ENCODE measurements at places on chromosomes 4 and X. TPM values are rescaled to one million over a fixed set of nuclear protein-coding genes. Genes with fewer than 3 reads are reported as not detected.

The SMIM10 gene
- not detected for total RNA-seq

The FGB gene
- 0.56 TPM for total RNA-seq

The TKTL2 gene
- not detected for total RNA-seq

The FAM9B gene
- not detected for total RNA-seq

DNA sequence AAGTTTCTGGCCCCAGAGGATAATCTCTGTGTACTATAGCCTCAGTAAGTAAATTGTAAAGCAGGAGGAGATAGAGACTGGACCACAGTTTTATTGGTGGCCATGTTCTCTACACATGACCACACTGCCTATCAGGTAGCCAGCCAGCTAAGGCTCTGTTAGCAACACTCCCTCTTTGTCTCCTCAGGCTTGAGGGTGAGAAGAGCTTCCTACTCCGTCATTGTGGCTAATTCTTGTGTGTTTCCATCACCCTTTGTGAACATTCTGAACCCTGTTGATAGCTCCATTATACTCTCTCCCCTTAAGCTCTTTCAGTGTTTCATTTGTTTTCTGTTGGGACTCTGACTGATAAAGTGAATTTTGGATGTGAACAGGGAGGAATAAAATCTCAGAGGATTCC lies 233.4 kb downstream of the CFAP299 start:
- H3K4me3 ChIP-seq: no peak overlapping the region
- DNase-seq: peak; percentile 82
- H3K27ac ChIP-seq: no peak overlapping the region
- H3K27me3 ChIP-seq: no peaks in the 10 kb centered on the region

DNA sequence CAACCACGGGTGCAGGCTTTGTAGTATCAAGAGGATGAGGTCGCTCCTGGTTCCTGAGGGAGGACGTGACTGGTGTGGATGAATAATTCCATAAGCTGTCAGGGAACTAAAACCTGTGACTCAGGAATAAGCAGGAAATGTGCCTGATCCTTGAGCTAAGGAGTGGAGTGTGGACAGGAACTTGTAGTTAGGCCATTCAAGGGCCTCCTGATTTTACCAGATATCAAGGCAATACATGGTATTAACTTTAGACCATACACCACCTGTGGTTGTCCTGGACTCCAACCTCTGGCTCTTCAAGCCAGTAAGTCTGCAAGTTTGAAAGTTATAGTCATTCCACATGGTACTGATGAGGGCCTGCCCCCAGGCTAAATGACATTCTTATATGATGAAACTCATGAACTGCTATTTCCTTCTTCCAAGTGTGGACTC lies 12.1 kb upstream of the ING2 start:
- no peaks in the 10 kb centered on the region for H3K36me3 ChIP-seq
- no peak overlapping the region for H3K27ac ChIP-seq
- no peak overlapping the region for H3K4me3 ChIP-seq
- peaks cover 7% of the 10 kb centered on the region for H3K4me1 ChIP-seq
- no peak for DNase-seq

DNA sequence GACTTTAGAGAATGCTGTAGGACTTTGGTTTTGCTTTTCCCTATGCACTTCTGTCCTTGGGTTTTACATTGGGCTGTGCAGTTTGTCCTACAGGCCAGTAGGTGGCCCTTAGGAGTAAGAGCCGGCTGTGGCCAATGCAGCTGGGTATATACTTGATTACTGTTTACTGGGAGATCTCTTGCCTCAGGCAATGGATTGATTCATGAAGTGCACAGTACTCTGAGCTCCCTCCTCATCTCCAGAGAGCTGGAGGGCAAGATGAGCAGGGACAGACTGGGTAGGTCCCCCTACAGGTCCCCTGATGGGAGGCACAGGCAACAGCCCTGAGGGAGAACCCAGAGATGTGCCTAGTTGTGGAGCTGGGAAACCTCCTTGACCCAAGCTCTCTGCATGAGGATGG lies 103.8 kb upstream of the QRFPR start:
- H3K27me3 ChIP-seq: no peaks in the 10 kb centered on the region
- no peak overlapping the region for H3K27ac ChIP-seq
- H3K36me3 ChIP-seq: no peaks in the 10 kb centered on the region
- H3K4me1 ChIP-seq: no peaks in the 10 kb centered on the region
- H3K4me3 ChIP-seq: no peak overlapping the region
- DNase-seq: peak; percentile 67

DNA sequence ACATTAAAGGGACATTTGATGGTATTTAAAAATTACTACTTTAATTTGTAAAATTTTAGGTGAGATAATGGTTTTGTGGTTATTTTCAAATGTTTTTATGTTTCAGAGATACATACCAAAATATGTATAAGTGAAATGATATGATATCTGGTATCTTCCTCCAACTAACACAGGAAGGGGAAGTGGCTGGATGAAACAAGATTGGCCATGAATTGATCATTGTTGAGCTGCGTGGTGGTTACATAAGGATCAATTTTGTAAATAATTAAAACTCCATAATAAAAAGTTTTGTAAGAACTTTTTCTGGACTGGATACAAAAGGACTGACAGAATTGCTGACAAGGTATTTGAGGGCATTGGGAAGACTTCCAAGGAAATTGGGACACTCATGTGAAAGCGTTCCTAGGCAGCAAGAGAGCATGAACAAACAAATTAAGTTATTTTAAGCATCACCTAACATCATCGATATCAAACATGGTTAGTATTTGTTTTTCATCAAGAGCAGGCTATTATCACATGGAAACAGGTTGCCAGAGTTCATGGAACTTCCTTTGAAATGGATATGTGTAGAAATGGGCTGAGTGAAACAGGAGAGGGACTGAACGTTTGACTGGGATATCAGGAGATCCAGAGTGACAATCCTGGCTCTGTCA lies 4.4 kb upstream of the PGM2 start:
- no peak for DNase-seq
- H3K4me1 ChIP-seq: peaks cover under 1% of the 10 kb centered on the region
- no peak overlapping the region for H3K4me3 ChIP-seq
- H3K27ac ChIP-seq: no peak overlapping the region
- no peaks in the 10 kb centered on the region for H3K36me3 ChIP-seq

GRCh38 chr4:87806520-87806919 lies 7.2 kb downstream of the IBSP start:
- H3K4me3 ChIP-seq: no peak overlapping the region
- H3K4me1 ChIP-seq: no peaks in the 10 kb centered on the region
- H3K36me3 ChIP-seq: no peaks in the 10 kb centered on the region
- no peaks in the 10 kb centered on the region for H3K27me3 ChIP-seq

DNA sequence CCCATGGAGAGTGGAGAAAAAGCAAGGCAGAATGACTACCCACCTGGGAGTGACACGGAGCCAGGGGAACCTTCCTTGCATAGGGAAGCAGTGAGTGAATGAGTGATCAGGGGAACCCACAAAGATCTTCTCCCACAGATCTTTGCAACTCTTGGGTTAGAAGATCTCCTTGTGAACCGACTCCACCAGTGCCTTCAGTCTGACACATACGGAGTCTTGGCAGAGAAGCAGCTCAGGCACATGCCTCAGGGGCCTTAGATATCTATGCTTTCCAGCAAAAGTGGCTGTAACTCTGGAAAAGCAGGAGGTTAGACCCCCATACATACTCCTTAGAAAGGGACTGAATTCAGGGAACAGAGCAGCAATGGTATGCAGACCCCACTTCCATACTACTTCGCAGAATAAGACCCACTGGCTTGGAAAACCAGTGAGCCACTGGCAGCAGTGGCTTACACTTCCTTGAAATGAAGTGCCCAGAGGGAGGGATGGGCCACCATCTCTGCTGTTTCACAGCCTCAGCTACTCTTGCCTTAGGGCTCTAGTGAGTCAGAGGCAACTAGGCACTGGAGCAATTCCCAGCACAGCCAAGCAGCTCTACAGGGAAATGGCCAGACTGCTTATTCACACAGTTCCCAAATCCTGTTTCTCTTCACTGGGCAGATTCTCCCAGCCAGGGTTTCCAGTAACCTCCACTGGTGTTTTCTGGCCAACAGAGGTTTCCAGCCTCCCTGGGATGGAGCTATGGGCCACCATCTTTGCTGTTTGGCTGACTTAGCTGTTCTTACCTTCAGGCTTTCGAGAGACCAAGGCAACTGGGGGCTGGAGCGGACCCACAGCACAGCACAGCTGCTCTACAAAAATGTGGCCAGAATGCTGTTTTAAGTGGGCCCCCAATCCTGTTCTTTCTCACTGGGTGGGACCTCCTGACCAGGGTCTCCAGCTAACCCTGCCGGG lies 82.8 kb upstream of the TCEAL2 start:
- DNase-seq: no peak
- H3K4me3 ChIP-seq: no peak overlapping the region
- H3K27me3 ChIP-seq: no peaks in the 10 kb centered on the region
- no peak overlapping the region for H3K27ac ChIP-seq
- H3K4me1 ChIP-seq: no peaks in the 10 kb centered on the region

- no peaks in the 10 kb centered on the region for H3K36me3 ChIP-seq
- no peaks in the 10 kb centered on the region for H3K27me3 ChIP-seq
- no peak overlapping the region for H3K27ac ChIP-seq
- DNase-seq: no peak
- no peaks in the 10 kb centered on the region for H3K4me1 ChIP-seq
Measured at GRCh38 chrX:64198036-64198435, 7.5 kb downstream of the AMER1 start.

- no peak overlapping the region for H3K27ac ChIP-seq
- H3K4me3 ChIP-seq: no peak overlapping the region
- H3K27me3 ChIP-seq: no peaks in the 10 kb centered on the region
- no peak for DNase-seq
- no peaks in the 10 kb centered on the region for H3K4me1 ChIP-seq
Measured at GRCh38 chr4:17763416-17763815, 18.0 kb downstream of the FAM184B start.

- H3K4me1 ChIP-seq: no peaks in the 10 kb centered on the region
- no peaks in the 10 kb centered on the region for H3K27me3 ChIP-seq
- DNase-seq: no peak
- H3K36me3 ChIP-seq: no peaks in the 10 kb centered on the region
- no peak overlapping the region for H3K4me3 ChIP-seq
Measured at GRCh38 chr4:48223633-48224295, 45.9 kb downstream of the TEC start.

DNA sequence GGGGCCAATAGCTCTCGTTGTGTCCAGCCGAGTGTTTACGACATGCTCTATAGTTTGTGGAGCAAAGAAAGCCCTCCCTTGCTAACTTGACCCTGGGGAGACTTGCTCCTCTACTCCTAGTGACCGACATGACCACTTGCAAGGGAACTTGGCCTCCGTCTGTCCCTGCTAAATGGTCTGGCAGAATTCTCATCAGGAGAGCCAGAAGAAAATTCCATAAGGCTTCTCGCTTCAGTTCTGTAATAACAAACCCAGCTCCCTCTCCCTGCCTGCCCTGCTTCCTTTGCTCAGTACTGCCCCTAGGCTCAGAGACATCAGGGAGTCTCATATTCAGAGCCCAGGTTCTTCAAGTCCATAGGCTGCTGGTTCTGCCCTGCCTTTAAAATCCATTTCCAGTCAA lies 13.0 kb downstream of the DOCK11 start:
- no peak overlapping the region for H3K4me3 ChIP-seq
- no peaks in the 10 kb centered on the region for H3K36me3 ChIP-seq
- no peak for DNase-seq
- H3K4me1 ChIP-seq: no peaks in the 10 kb centered on the region
- no peak overlapping the region for H3K27ac ChIP-seq

DNA sequence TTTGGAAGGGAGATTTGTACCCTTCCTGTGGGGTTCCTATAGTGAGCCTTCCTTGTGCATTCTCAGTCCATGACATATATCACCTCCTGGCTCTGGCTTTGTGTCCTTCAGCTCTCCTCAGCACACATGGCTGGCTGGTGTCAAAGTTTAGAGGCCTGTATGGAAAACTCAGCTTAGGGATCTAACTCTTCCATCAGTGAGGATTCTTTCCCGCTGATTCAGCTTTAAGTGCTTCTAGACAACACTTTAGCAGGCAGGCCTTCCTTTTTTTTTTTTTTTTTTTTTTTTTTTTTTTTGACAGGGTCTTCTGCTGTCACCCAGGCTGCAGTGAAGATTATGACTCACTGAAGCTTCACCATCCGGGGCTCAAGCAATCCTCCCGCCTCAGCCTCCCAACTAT lies 84.2 kb downstream of the NPNT start:
- no peak overlapping the region for H3K4me3 ChIP-seq
- no peaks in the 10 kb centered on the region for H3K27me3 ChIP-seq
- H3K36me3 ChIP-seq: no peaks in the 10 kb centered on the region
- H3K27ac ChIP-seq: no peak overlapping the region
- DNase-seq: no peak

DNA sequence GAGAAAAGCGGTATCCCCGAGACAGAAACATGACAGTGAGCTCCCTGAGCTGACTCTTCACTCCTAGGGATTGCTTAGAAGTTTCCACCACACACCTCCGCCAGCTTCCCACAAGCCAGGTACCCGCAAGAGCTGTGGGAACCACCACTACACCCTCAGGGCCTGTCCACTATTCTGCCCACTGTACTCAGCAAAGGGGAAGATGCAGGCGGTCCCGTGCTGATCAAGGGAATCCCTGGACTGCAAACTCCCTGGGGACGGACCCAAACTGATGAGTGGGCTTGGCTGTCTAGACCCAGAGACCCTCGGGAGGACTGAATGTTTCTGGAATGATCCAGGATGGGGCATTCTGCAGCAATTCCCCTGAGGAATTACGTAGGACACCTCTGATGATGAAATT lies 30.2 kb downstream of the REELD1 start:
- no peak overlapping the region for H3K4me3 ChIP-seq
- no peak overlapping the region for H3K27ac ChIP-seq
- H3K4me1 ChIP-seq: no peaks in the 10 kb centered on the region
- no peak for DNase-seq
- no peaks in the 10 kb centered on the region for H3K36me3 ChIP-seq

- H3K27ac ChIP-seq: no peak overlapping the region
- DNase-seq: no peak
- H3K4me3 ChIP-seq: no peak overlapping the region
- H3K4me1 ChIP-seq: no peaks in the 10 kb centered on the region
- no peaks in the 10 kb centered on the region for H3K27me3 ChIP-seq
- H3K36me3 ChIP-seq: no peaks in the 10 kb centered on the region
Measured at GRCh38 chr4:38743866-38744265, 38.9 kb downstream of the TLR10 start.

GRCh38 chr4:3818371-3818770 lies 52.2 kb downstream of the ADRA2C start:
- no peaks in the 10 kb centered on the region for H3K27me3 ChIP-seq
- DNase-seq: no peak
- peaks cover 15% of the 10 kb centered on the region for H3K4me1 ChIP-seq
- no peaks in the 10 kb centered on the region for H3K36me3 ChIP-seq
- H3K27ac ChIP-seq: no peak overlapping the region
- no peak overlapping the region for H3K4me3 ChIP-seq

- H3K27ac ChIP-seq: no peak overlapping the region
- no peaks in the 10 kb centered on the region for H3K27me3 ChIP-seq
- peaks cover 32% of the 10 kb centered on the region for H3K4me1 ChIP-seq
- H3K36me3 ChIP-seq: no peaks in the 10 kb centered on the region
Measured at GRCh38 chr4:147790412-147790811, 58.5 kb downstream of the ARHGAP10 start.

- no peaks in the 10 kb centered on the region for H3K36me3 ChIP-seq
- no peak for DNase-seq
- no peak overlapping the region for H3K27ac ChIP-seq
- H3K4me3 ChIP-seq: no peak overlapping the region
- no peaks in the 10 kb centered on the region for H3K27me3 ChIP-seq
Measured at GRCh38 chr4:176872461-176872860, 79.7 kb upstream of the VEGFC start.

GRCh38 chr4:129543299-129543698 lies 447.3 kb downstream of the C4orf33 start:
- DNase-seq: no peak
- no peaks in the 10 kb centered on the region for H3K36me3 ChIP-seq
- no peak overlapping the region for H3K4me3 ChIP-seq
- H3K27ac ChIP-seq: no peak overlapping the region
